Fibroblast of mammary gland (primary cell): ENCODE measurements at places on chromosomes 12 and 14.
A peak's percentile ranks its signal among the peaks of the same experiment; 100 is the strongest.

DNA sequence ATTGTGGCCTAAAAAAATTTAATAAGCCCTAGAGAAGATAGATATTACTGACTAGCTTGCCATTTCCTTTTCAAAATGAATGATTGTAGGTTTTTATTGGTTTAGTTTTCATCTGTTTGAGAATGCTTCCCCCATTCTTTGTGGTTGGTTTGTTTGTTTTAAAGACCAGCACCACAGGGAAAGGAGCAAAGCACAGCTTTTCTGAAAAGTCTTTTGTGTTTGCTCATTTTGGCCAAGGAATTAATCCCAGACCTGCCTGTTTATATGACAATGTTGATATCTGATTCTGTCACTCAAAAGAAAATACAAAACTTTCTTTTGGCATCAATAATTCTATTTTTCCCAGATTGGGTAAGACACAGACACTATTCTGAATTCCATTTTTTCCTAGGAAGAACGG is 312.5 kb upstream of the FLRT2 start:
- peak; percentile 24 for DNase-seq

- DNase-seq, result no peak
These were observed 99.6 kb upstream of the PDE3A start for GRCh38 chr12:20268771-20269170.

GRCh38 chr12:14514154-14514842 is 53.4 kb downstream of the PLBD1 start:
- DNase-seq, result peak; percentile 7

GRCh38 chr12:128079446-128079845 is 187.5 kb upstream of the TMEM132C start:
- no peak for DNase-seq

- no peak for DNase-seq
These were observed 102.4 kb upstream of the CCDC196 start for GRCh38 chr14:66383771-66384170.
